Anterior cingulate cortex (tissue), 58 donors: ENCODE measurements at places on chromosomes 5 and 9.

DNA sequence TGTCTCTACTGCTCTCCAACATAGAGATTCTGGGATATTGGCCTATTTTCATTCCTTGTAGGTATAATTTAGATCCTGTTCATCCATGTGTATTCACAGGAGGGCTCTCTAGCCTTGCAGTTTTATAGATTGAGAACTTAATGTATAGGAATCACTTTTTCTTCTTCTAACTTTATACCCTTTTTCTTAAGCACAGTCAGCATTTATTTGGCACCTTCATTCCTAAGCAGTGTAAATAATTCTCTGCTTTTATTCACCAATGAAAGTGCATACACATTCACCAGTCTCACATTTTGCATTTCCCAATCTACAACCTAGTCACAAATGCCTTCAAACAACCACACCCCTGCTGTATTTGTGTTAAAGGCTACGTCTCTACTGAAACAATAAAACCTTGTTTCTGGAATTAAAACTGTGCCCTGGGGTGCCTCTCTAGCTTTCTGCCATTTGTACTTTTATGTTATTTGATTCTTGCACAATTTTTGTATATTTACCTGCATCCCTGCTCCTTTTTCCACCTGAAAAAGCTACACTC, 49.3 kb downstream of the NREP start:
- no peak for DNase-seq

- DNase-seq: no peak
These were observed 615.2 kb upstream of the SEMA6A start for GRCh38 chr5:117189784-117190183.

GRCh38 chr9:341634-342421, 127.2 kb downstream of the DOCK8 start:
- DNase-seq: no peak

DNA sequence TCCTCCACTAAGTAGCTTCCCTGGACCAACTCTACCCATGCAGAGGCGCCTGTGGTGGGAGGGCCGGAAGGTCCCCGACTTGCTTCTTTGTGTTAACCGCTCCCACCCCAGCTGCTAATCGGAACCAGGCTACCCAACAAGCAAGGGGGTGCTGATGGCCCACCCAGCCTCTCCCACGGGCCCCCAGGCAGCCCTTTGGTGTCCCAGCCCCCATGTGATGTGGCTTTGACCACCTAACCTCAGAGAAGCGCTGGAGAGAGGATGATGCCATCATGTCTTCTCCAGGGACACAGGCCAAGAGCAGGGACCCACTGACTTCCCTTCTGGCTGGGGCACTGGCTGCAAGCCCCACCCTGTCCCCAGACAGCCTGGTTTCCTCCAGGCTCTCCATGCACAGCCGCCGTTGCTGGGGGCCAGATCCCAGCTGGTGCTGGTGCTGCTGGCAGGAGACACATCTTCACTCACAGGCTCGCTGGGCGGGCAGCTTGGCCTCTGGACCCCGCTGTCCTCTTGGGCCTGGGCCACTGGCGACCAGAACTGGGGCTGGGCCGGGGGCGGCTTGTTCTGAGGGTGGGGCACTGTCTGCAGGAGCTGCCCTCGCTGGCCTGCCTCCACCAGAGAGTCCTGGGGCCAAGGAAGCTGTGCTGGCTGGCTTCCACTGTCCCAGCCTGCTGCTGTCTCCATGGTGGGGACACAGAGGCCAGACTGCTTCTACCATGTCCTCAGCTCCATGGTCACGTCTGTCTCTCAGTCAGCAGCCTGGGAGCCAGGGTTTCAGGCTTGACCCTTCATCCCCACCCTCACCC, 27.8 kb downstream of the LAMC3 start:
- DNase-seq: no peak

DNA sequence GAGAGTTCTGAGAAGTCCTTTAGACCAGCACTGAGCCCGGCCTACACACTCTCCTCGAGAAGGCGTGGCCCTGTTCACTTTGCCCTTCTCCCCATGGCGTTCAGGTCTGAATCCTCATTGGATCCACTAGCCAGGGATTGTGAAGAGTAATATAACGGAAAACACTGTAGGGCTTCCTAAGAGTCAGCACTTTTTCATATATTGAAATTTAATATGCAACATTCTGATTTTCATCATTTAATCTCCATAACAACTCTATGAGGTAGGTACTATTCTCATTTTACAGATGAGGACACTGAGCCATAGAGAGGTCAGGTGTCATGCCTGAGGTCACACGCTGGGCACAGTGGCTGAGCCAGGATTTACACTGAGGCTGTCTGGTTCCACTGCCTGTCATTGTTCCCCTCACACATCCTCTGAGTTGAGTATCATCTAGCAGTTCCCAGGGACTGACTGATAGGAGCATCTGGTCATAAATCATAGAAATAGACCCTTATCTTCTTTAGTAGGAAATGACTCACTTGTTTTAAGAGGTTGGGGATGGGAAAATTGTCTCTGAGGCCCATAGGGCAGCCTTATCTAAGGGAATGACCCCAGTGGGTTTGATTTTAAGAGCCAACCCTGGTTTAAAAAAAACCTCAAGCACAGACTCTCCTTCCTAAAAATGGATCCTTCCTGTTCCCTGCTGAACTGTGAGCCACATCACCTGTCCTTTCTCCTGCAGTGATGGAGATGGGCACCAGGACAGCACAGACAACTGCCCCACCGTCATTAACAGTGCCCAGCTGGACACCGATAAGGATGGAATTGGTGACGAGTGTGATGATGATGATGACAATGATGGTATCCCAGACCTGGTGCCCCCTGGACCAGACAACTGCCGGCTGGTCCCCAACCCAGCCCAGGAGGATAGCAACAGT, 41.2 kb downstream of the THBS4 start:
- DNase-seq: no peak
